ENCODE measurements at places on chromosomes 7 and 10.
A peak's percentile ranks its signal among the peaks of the same experiment; 100 is the strongest.

- no peak for DNase-seq
Measured at GRCh38 chr10:29534590-29534989, 100.2 kb downstream of the SVIL start.

- peak; percentile 65 for DNase-seq
Measured at GRCh38 chr7:55887821-55888247, 578 bp downstream of the ZNF713 start.

GRCh38 chr7:144777005-144777839, 58.6 kb downstream of the TPK1 start:
- DNase-seq: no peak

- DNase-seq: no peak
Measured at GRCh38 chr10:110403593-110403992, 94.1 kb upstream of the DUSP5 start.

DNA sequence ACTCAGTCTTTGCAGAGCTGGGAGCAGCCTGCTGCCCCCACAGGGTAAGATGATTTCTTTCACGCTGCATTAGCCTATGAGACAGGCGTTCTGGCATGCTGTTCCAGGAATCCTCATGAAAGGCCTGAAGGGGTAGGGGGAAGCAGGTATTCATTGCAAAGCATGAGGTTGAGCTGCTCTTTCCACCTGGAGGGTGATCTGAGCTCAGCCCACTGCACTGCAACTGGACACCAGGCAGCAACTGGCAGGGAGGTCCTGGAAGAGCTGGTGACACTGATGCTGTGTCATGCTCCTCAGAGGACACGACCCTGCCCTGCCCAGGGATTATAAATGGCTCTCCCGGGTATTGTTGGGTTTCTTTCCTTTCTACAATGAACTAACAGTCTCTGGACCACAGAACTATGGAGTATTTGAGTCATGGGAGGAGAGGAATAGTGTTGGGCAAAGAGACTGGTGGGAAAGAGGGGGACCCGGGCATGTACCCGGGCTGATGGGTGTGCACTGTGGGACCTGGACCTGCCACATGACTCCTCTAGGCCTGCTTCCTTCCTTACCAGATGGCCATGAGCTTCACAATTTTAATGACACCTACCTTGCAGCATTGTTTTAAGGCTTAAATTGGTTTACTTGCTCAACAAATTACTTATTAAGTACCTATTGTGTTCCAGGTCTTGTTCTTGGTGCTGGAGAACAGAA, 24.3 kb downstream of the SLC25A28 start:
- DNase-seq: no peak

DNA sequence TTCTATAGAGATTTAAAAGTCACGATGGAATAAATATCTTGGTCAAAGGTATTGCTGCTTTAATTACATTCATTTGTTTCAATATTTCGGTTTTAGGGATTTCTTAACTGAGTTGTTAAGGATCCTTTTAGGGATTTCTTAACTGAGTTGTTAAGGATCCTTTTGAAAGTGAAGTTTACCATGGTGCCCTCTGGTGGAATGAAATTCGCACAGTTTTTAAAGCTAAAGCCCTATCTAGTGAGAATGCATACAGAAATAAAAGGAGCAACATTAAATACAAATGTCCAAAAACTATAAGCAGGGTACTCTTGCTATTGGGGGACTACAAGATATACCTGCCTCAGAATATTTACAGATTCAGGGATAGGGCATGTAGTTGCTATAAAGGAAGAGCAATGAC, 193.7 kb downstream of the RNLS start:
- no peak for DNase-seq

DNA sequence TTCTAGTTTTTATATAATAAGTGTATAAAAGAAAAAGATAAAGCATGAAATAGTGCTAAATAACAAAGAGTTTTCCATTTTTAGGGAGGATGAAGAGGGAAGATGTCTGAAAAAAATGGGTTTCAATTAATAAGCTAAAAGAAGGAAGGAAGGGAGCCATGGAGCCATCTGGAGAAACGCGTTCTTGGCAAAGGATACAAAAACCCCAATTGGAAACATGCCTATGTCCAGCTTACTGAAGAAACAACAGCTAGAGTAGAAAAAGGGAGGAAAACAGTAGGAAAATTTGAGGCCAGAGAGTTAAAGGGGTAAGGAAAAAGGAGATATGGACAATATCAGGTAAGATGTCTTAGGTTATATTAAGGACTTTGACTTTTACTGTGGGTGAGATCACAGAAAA, 416.2 kb upstream of the GHITM start:
- no peak for DNase-seq

DNA sequence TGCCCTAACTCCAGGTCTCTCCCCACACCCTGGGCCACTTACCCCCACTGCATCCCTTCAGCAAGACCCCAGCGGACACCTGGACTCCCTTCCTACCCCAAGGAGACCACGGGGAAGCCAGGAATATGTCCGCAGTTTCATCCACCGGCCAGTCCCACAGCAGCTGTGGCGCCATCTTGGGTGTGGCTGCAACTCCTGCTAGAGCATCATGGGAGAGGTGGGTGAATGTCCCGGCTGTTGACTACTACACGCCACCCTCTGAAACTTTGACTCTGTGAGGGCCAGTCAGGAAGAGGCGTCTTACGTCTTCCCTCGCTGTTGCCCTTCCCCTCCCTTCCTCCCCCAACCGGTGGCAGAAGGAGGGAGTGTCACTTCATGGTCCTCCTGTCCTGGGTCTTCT, 238.3 kb upstream of the RNF32 start:
- peak; percentile 47 for DNase-seq

DNA sequence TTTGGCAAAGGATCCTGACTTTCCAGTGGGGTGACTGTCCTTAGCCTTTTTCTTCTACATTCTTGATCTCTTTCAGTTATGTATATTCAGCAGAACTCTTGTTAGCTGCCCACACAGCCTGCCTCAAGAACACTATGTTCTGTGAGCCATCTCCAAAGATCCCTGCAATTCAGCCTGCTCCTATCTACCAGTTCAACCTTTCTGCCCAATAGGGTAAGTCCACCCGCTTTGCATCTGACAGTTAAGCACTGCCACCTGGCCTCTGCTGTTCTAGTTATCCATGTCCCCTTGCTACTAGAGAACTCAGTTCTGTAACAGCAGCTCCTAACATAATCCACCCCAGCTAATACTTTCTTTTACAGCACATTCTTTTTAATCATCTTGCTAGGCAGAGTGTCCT, 13.5 kb downstream of the OR9A2 start:
- no peak for DNase-seq

GRCh38 chr10:79938728-79939406, 10.0 kb downstream of the SFTPD start:
- DNase-seq: no peak

All from H54 (cell line).